Stimulated activated CD8-positive, alpha-beta memory T cell treated with anti-CD3 and anti-CD28 coated beads, Interleukin-2, amount 100 ng/mL, for 1 hour (primary cell): ENCODE measurements at places on chromosomes 13 and 19.

DNA sequence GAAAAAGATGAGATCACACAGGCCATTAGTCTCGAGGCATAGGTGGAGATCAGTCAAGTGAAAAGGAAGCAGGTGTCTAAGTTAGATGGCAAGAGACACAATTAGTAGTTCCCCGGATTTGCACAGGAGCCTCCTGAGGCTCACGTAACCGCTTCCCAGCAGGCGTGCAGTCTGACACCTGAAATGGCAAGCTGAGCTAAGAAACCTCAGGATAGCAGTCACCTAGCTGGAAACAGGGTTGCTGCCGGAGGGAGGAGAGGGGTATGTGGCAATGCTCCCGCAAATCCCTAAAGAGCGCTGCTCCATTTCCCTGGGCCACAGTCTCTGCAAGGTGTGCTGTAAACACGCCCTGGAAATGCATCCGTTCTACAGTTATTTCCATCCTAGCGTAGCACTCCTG lies 1151.0 kb downstream of the DIAPH3 start:
- DNase-seq: no peak

DNA sequence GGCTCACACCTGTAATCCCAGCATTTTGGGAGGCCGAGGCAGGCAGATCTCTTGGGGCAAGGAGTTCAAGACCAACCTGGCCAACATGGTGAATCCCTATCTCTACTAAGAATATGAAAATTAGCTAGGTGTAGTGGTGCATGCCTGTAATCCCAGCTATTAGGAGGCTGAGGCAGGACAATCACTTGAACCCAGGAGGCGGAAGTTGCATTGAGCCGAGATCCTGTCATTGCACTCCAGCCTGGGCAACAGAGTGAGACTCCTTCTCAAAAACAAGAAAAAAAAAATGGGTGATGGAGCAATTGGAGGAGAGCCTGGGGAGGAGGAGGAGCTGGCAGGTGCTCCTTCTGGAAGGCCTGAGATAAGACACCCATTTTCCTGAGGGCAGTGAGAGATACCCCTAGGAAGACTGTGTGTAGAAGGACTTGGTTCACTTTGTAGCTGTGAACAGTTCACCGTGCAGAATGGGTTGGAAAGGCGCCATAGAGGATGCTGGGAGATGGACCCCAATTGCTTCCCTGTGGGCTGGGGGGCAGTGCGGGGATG lies 8.7 kb upstream of the CARM1 start:
- DNase-seq: no peak

DNA sequence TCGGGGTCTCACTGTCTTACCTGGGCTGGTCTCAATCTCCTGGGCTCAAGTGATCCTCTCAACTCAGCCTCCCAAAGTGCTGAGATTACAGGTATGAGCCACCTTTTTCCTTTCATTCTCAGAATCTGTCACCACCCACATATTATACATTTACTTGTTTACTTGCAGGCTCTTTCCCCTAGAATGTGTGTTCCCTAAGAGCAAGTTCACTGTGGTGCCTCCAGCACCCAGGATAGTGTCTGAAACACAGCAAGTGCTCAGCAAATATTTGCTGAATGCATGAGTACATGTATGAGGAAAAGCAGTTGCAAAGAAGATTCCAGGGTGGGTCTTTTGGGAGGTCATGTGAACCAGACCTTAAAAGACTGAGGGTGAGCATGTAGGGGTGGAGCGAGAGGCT lies 96.8 kb downstream of the RGCC start:
- no peak for DNase-seq

- peak; percentile 80 for DNase-seq
These were observed at the start of gene ZNF71 for GRCh38 chr19:56594783-56595547. Gene ZNF71 (plus strand): TSS chr19:56595302. CDS start chr19:56601559, 6,257 bp downstream.

DNA sequence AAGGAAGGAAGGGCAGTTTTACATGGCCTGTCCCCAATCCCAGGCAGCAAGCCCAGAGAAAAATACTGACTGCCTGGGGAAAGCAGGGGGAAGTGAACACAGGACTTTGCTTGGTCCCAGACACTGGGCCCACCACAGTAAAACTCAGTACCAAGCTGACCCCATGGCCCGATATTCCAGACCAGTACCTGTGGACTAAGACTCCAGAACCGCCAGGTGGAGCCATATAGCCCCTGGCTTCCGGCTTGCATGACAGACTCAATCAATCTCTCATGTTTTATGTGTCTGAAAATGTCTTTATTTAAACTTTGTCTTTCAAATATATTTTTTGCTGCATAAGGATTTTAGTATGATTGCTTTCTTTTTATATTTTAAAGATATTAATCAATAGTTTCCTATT lies 767.9 kb upstream of the SLITRK6 start:
- no peak for DNase-seq

DNA sequence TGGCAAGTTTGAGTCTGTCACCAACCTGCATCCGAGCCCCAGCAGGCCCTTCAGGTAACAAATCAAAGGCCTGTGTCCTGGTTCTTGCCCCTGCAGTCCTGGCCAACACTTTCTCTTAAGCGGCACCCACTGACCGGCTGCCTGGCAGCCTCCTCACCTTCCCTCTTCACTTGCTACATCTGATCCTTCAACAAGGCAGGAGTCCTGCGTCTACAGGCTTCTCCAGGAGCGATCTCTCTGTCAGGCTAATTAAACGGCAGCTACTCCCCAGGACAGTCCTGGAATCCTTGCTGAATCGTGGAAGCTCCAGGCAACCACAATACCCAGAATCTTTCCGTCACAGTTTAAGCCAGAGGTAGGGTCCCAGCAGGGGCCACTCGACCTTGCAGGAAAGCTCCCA lies 41.1 kb upstream of the GAS6 start:
- no peak for DNase-seq

GRCh38 chr19:46085888-46086287 lies 38.6 kb downstream of the IGFL3 start:
- no peak for DNase-seq

DNA sequence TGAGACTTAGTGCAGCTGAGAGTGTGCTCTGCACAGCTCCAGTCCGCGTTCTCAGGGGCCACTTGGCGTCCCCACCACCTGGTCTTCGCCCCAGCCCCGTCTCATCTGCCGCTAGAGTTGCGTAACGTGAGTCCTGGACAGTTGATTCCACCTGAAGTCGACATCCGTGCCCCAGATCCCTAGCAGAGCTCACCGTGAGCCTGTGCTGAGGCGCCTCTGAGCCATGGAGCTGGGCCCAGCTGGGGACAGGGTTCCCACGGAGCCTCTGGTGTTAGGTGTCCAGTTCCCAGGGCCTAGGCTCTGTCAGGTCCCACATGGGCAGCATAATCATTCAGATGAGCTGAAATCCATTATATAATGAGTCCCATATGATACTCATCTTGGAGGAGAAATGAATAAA lies 147.1 kb upstream of the SOX1 start:
- no peak for DNase-seq

GRCh38 chr19:38386971-38387549 lies 774 bp downstream of the GGN start:
- no peak for DNase-seq

DNA sequence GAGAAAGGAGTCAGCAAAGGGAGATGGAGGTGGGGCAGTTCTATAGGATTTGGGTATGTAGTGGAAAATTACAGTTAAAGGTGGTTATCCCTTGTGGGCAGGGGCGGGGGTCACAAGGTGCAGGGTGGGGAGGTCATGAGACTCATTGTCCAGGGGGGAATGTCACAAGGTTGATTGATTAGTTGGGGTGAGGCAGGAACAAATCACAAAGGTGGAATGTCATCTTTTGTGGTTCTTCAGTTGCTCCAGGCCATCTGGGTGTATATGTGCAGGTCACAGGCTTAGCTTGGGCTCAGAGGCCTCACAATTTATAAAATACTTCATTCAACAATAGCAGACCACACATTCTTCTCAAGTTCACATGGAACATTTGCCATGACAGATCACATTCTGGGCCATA lies 109.6 kb downstream of the ATP11A start:
- no peak for DNase-seq

- no peak for DNase-seq
These were observed 137.0 kb downstream of the KCNRG start for GRCh38 chr13:50152224-50152623.

DNA sequence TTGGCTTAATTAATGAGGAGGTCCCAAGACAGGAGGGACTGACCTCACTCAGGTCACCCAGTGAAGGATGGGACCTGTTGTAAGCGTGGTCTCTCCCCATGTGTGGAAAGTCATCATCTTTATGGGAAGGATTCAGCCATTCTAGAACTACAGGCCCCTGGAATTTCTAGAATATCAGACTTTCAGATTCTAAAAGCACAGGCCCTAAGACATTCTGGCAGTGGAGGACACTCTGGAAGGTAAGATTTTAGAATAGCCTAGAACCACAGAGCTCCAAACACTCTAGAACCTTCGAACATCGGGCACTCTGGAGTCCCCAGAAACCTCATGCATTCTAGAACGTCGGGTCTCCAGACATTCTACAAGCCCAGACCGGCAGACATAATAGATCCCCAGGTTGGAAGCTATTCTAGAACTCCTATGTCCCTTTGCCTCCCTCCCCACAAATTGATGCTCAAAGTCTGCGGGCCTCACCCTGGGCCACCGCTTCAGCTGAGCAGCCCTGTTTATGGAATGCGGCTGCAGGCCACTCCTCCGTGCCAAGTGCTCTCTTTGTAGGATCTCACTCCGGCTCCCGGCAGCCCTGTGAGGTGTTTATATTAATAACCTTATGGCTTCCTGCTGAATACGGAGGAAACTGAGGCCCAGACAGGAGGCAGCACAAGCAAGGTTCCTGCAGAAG lies 1.9 kb upstream of the KLK15 start:
- no peak for DNase-seq

DNA sequence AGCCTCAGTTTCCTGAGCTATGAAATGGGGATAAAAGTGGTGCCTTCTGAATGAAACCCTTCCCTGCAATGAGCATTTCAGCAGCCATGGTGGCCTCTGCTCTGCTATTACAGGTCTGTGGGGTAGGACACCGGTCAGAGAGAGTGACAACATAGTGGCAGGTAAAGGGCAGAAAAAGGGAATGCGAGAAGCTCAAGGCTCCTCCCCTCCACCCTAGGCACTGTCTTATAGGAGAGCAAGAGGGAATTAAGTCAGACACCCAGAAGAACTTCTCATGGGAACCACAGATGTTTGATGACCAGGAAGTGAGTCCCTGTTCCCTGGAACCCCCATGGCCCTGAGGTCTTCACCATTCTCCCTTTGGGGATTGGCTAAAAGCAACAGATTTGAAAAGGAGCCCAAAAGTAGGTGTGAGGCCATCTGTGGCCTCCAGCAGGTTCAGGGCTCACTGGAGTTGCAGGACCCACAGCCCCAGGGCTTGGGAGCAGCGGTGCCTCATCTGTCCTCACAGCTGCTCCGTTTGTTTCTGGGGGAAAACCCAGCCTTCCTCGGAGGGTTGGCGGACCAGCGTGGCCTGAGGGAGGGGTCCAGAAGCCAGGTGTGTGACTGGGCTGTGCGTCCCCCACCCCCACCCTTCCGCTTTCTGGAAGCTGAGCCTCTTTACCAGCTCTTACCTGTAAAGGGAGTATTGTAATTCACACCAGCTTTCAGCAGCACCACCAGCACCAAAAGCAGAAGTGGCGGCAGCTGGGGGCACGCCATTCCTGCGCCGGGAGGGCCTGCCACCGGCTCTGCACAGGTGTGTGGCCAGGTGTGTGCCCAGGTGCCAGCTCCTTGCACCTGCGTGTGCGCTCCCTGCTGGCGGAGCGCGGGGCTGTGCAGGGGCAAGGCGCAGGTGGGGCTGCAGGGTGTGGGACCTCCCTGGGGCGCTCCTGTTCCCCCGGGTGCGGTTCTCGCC lies 19.4 kb downstream of the IQCN start:
- no peak for DNase-seq

DNA sequence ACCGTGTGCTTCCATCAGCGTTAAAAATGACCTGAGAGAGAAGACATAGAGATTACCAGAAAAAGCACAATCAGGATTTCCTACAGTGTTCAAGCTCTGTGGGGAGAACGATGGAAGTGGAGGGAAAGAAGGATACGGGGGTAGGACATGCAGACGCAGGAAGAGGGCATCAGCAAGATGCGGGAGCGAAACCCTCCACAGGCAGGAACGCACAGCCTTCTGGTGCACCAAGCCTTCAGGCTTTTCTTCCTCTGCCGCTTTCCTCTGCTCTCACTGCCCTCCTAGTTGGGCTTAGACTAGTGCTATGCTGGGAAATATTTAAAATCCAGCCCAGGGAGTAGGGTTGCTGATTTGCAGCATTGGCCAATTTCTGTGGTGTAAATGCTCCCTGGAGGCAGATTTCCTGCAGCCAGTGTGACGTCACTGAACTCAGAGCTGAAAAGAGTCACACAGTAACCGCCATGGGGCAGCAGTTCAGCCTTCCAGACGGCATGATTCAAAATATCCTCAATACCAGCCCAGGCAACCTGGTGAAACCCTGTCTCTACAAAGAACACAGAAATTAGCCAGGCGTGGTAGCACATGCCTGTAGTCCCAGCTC lies 205.1 kb upstream of the SOX1 start:
- DNase-seq: no peak

- no peak for DNase-seq
These were observed 8.6 kb downstream of the AKAP11 start for GRCh38 chr13:42280537-42280936.

DNA sequence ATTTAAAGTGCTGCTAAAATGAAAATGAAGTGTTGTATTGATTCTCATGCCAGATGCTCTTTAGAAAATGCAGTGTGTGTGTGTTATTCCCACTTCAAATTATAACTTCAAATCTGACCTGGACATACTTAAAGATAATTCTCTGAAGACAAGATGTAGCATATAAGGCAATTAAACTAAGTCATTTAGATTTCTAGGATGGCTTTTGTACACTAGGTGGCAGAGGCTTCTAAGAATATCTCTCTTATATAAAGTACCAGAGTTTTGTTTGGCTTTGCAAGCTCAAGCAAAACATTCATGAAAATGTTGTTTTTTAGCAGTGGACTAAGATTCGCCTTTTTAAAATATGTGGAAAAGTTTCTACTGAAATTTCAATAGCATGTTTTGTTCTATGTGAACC lies 407.2 kb downstream of the GPC5 start:
- DNase-seq: no peak

DNA sequence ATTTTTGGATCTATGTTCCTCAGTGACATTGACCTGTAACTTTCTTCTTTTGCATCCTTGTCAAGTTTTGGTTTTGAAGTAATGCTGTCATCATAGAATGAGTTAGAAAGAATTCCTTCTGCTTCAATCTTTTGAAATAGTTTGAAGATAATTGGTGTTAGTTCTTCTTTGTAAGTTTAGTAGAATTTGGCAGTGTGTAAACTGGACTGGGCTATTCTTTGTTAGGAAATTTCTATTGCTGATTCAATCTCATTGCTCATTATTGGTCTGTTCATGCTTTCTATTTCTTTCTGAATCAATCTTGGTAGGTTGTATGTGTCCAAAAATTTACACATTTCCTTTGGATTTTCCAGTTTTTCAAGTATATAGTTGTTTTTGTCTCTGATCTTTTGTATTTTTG lies 101.7 kb upstream of the SPRY2 start:
- DNase-seq: no peak

DNA sequence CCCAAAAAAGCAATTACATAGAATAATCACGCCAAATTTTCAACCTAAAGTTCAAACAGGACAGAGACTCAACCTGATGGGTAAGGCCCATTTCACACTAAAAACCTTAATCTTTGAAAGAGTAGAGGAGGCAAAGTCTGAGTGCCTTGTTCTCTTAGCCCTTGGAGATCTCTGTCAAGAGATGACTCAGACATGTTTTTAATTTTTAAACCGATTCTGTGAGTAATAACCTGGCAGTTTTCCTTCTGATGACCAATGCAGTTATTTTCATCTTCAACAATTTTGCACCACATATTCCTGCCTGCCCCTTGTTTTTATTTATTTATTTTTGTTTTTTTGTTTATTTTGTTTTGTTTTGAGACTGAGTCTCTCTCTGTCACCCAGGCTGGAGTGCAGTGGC lies 11.5 kb upstream of the TNFSF9 start:
- DNase-seq: no peak

GRCh38 chr13:47111499-47111898 lies 214.6 kb upstream of the HTR2A start:
- no peak for DNase-seq
